ENCODE measurements at places on chromosomes 5 and 9. TPM values are rescaled to one million over a fixed set of nuclear protein-coding genes. Genes with fewer than 3 reads are reported as not detected.

UBAP2 gene
- 33.4 TPM for total RNA-seq

DNA sequence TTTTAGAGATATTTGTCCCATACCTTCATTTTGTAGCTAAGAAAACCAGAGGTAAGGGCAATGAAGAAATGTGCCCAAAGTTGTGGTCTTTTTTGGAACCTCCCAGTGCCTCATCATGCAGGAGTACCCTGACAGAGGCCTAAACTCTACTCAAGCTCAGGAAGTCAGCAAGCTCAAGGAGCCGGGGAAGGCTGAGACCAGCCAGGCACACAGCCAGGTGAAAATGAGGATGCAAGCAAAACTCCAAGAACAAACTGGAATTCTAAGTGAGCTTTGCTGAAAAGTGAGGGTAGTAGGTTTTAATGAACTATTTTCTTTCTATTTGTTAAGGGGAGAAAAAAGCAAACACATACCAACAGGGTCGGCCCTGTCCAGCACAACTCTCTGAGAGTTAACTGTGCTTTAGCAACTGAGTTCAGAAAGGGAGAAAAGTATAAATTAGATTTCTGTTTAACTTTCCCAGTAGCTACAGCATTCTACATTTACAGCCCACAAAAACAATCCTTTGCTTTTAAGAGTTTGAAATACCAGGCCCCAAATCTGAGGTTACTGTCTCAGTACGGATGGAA, 146.4 kb downstream of the GNAQ start:
- H3K36me3 ChIP-seq, result no peaks in the 10 kb centered on the region
- H3K4me1 ChIP-seq, result peaks cover 8% of the 10 kb centered on the region
- no peak overlapping the region for H3K4me3 ChIP-seq
- no peaks in the 10 kb centered on the region for H3K27me3 ChIP-seq

- no peaks in the 10 kb centered on the region for H3K27me3 ChIP-seq
- no peak for DNase-seq
- peaks cover 11% of the 10 kb centered on the region for H3K4me1 ChIP-seq
- no peak overlapping the region for H3K27ac ChIP-seq
Measured at GRCh38 chr5:56070851-56071465, 76.2 kb upstream of the IL6ST start.

GRCh38 chr9:36191290-36191645, 547 bp downstream of the CLTA start:
- peak overlapping the region; percentile 79 for H3K4me3 ChIP-seq
- no peaks in the 10 kb centered on the region for H3K27me3 ChIP-seq
- no peaks in the 10 kb centered on the region for H3K36me3 ChIP-seq
- DNase-seq, result no peak

DNA sequence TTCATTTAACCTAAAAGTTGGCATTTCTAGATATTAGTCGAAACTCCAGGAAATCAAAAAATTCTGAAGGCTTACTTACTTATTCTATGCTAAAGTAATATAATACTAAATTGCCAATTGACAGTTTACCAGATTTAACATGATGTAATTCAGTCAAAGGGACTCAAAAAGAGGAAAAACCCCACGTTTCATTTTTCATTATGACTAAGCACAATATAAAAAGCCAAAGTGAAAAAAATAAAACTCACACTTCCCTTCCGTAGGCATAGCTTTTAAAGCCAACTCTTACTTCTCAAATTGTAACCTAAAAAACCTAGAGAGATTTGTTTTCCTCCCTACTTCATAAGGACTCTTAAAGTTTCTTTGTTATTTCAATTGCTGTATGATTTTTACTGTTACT, 146.6 kb downstream of the RAPGEF6 start:
- no peaks in the 10 kb centered on the region for H3K27me3 ChIP-seq
- no peak overlapping the region for H3K27ac ChIP-seq
- DNase-seq, result no peak
- no peaks in the 10 kb centered on the region for H3K36me3 ChIP-seq
- H3K4me1 ChIP-seq, result peaks cover 2% of the 10 kb centered on the region

- no peaks in the 10 kb centered on the region for H3K4me1 ChIP-seq
- H3K27ac ChIP-seq, result no peak overlapping the region
- no peak overlapping the region for H3K4me3 ChIP-seq
- H3K36me3 ChIP-seq, result no peaks in the 10 kb centered on the region
Measured at GRCh38 chr5:38208782-38209378, 49.5 kb upstream of the EGFLAM start.

- no peaks in the 10 kb centered on the region for H3K27me3 ChIP-seq
- peaks cover 3% of the 10 kb centered on the region for H3K4me1 ChIP-seq
- no peak for DNase-seq
- H3K4me3 ChIP-seq, result no peak overlapping the region
- no peaks in the 10 kb centered on the region for H3K36me3 ChIP-seq
- H3K27ac ChIP-seq, result no peak overlapping the region
Measured at GRCh38 chr5:78537821-78538220, 110.8 kb downstream of the LHFPL2 start.

DNA sequence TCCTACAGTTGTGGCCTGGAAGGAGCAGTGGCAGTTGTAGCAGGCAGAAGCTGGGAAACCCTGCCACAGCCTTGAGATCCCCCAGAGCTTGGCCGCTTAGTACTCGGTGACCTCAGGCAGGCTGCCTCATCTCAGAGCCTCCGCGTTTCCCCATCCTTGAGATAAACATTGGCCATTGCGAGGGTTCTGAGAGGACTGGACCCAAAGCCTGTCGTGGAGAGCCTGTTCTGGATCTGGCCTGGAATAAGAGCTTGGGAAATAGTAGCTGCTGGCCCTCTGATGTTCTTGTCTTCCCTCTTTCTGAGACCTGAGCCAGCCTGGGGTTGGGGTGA, 1.3 kb downstream of the MIGA2 start:
- peaks cover 12% of the 10 kb centered on the region for H3K4me1 ChIP-seq
- H3K36me3 ChIP-seq, result no peaks in the 10 kb centered on the region
- DNase-seq, result no peak
- no peaks in the 10 kb centered on the region for H3K27me3 ChIP-seq

DNA sequence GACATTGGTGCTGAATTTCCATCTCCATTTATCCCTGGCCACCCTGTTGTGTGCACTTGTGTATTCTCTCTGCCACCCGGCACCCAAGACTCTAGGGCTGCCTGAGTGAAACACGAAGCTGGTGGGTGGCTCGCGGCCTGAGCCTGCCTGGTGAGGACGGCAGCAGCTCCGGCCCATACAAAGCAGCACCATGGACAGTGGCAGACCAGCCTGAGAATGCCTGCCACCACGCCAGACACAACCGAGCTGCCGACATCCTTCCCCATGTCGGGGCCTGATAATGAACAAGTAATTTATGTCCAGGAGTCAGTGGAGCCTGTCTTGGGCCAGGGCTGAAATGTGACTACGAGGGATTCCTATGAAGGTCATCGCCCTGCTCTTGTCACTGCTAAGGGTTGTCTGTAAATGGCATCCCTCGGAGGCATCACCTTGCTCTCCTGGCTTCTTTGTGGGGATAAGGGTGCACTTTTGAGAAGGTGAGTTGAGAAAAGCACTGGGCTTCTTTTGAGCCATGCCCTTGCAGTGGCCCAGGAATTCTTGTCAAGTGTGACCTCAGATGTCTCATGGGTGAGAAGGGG, 175.7 kb downstream of the MELK start:
- H3K36me3 ChIP-seq, result no peaks in the 10 kb centered on the region
- DNase-seq, result peak; percentile 53
- no peak overlapping the region for H3K27ac ChIP-seq
- no peak overlapping the region for H3K4me3 ChIP-seq
- no peaks in the 10 kb centered on the region for H3K27me3 ChIP-seq

- DNase-seq, result peak; percentile 41
- H3K27me3 ChIP-seq, result no peaks in the 10 kb centered on the region
- H3K4me3 ChIP-seq, result no peak within 1 kb of the TSS
- peaks cover 3% of the 10 kb centered on the region for H3K4me1 ChIP-seq
- H3K36me3 ChIP-seq, result no peaks in the 10 kb centered on the region
- H3K27ac ChIP-seq, result no peak within 1 kb of the TSS
Measured at GRCh38 chr9:114805670-114806525, at the start of gene TNFSF15. TSS of gene TNFSF15 (minus strand) at chr9:114806039. CDS start at chr9:114806012, 27 bp downstream.

DNA sequence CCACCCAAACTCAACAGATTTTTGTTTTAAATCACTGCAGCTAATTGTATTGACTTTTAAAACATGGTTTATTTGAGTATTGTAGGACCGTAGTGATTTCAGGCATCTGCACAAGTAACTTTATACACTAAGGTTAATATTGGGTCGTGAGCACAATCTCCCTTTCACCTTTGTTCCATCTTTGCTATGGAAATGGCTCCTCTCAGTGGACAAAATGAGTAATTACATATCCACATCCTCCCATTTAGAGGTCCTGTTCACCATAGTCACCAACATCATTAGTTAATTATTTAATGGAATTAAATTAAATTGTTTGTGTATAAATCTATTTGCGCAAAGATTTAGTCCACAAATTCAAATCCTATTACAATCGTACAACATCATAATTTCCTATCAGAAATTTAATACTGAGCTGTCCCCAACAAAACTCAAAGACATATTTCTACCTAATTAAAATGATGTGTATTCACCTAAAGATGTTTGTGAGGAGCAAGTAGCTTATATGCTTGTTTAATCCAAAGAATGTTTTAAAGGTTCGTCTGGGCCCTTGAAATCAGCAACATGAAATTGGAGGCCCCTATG, 173.0 kb upstream of the DAPK1 start:
- H3K36me3 ChIP-seq, result no peaks in the 10 kb centered on the region
- no peak overlapping the region for H3K27ac ChIP-seq
- DNase-seq, result no peak

DNA sequence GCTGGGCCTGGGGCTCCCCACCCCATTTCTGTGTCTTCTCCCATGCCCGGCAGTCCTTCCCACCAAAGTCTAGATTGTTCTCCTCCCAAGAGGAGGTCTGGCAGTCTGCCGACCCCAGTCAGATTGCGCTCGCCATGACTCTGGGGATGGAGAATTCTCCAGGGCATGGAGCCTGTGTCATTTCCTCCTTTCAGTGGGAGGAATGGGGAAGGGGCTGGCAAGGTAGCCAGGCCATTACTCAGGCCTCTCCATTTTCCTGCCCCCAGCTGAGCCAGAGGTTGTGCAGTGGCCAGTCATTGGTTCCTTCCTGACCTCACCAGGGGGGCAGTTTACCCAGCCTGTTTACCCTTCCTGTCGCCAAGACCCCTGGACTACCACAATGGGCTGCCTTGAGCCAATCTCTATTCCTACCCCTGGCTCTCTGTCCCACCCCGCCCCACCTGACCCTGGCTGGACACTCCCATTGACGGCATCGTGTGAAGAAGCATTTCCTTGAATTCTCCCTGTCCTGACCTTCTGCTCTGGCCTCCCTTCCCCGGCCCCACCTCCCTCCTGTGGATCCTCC, 628 bp downstream of the SYNPO start:
- H3K27ac ChIP-seq, result peak overlapping the region; percentile 85
- H3K4me1 ChIP-seq, result peaks cover 58% of the 10 kb centered on the region
- no peak overlapping the region for H3K4me3 ChIP-seq
- peak; percentile 74 for DNase-seq
- H3K36me3 ChIP-seq, result no peaks in the 10 kb centered on the region

DNA sequence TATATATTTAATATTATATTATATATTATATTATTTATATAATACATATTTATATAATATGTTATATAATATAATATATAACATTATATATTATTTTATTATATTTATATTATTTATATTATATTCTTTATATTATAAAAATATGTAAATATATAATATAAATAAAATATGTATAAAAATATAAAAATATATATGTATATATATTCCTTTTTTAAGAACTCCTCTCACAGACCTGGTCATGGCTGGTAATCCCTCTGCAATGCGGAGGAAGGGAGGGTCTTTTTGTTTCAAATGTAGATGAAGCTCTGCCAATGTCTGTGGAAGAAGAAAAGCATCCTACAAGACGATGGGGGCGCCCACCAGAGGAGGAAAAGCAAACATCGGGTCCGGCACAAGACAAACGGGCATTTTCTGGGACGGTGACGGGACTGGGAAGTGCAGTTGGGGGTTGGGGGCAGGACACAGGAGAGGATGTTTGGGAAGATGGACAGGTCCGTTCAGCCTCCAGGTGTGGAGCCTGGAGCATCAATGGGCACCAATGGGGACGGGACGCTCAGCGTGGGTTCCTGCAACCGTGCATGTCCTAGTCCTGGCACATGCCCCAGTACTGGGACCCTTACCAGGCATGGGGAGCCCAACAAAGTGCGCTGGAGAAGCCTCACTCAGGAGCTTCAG, 194.0 kb downstream of the IRX1 start:
- no peak for DNase-seq
- no peaks in the 10 kb centered on the region for H3K27me3 ChIP-seq
- no peaks in the 10 kb centered on the region for H3K4me1 ChIP-seq
- H3K27ac ChIP-seq, result no peak overlapping the region
- H3K36me3 ChIP-seq, result no peaks in the 10 kb centered on the region

DNA sequence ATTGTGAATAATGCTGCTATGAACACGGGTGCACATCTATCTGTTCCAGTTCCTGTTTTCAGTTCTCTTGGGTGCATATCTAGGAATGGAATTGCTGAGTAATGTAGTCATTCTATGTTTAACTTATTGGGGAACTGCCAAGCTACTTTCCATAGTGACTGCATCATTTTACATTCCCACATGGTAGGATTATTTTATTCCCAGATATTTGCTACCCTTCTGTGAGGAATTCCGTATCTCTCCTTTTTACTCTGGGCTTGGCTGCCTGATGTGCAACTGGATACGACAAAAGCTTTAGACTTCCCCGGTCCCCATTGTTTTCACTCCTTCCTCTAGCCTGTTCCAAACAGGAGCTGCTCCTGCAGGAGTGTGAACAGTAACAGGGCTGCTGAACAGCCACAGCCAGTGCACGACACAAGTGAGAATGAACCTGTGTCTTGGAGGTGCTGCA, 7.2 kb downstream of the TAS2R1 start:
- H3K27me3 ChIP-seq, result no peaks in the 10 kb centered on the region
- no peak overlapping the region for H3K27ac ChIP-seq
- DNase-seq, result no peak
- no peak overlapping the region for H3K4me3 ChIP-seq
- H3K36me3 ChIP-seq, result no peaks in the 10 kb centered on the region

DNA sequence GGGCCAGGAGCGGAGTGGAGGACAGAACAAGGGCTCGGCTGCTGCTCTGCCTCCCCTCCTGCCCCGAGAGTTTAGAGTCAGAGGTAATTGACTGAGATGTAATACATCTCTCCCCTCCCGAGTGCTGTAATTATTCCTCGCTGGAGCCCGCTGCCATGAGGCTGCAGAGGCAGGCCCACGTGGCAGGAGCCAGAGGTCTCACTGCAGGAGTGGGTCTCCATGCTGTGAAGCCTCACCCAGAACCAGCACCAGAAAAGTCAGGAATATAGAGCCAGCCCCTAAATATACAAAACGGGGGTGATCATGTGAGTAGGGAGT, 2.5 kb downstream of the FAM163B start:
- DNase-seq, result no peak
- H3K27me3 ChIP-seq, result no peaks in the 10 kb centered on the region
- H3K4me1 ChIP-seq, result peaks cover 5% of the 10 kb centered on the region
- H3K4me3 ChIP-seq, result no peak overlapping the region
- H3K36me3 ChIP-seq, result no peaks in the 10 kb centered on the region

GRCh38 chr5:93571114-93571949, 9.7 kb downstream of the NR2F1-AS1 start:
- H3K27me3 ChIP-seq, result no peaks in the 10 kb centered on the region
- H3K36me3 ChIP-seq, result no peaks in the 10 kb centered on the region
- no peak overlapping the region for H3K27ac ChIP-seq

- no peak for DNase-seq
- no peaks in the 10 kb centered on the region for H3K27me3 ChIP-seq
- H3K27ac ChIP-seq, result no peak overlapping the region
- H3K4me1 ChIP-seq, result no peaks in the 10 kb centered on the region
Measured at GRCh38 chr5:116488356-116489041, 86.1 kb downstream of the SEMA6A start.
